ENCODE measurements at places on chromosomes 4 and X.
A peak's percentile ranks its signal among the peaks of the same experiment; 100 is the strongest.

GRCh38 chr4:27764526-27764837 is 903.8 kb downstream of the STIM2 start:
- DNase-seq = no peak

DNA sequence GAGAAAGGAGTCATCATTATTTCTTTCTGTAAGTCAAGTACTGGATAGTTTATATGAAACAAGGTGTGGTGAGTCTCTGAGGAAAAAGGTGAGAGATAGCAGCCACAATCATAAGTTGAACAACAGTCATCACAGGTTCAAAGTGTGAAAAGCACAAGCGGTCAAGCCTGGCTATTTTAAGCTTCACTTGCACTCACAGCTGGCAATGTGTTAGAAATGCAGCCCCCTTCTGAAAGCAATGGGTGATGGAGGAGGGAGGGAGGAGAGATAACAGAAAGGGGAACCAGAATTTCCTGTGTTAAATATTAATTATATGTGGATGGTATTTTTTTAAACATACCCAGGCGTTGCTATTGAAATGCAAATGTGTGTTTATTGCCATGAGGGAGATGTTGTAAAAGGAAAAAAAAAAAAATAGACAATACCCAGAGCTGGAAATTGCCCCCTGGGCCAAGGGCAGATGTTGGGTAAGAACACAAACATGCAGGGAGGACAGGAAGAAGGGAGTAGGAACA is 26.9 kb upstream of the BMP3 start:
- DNase-seq = no peak

DNA sequence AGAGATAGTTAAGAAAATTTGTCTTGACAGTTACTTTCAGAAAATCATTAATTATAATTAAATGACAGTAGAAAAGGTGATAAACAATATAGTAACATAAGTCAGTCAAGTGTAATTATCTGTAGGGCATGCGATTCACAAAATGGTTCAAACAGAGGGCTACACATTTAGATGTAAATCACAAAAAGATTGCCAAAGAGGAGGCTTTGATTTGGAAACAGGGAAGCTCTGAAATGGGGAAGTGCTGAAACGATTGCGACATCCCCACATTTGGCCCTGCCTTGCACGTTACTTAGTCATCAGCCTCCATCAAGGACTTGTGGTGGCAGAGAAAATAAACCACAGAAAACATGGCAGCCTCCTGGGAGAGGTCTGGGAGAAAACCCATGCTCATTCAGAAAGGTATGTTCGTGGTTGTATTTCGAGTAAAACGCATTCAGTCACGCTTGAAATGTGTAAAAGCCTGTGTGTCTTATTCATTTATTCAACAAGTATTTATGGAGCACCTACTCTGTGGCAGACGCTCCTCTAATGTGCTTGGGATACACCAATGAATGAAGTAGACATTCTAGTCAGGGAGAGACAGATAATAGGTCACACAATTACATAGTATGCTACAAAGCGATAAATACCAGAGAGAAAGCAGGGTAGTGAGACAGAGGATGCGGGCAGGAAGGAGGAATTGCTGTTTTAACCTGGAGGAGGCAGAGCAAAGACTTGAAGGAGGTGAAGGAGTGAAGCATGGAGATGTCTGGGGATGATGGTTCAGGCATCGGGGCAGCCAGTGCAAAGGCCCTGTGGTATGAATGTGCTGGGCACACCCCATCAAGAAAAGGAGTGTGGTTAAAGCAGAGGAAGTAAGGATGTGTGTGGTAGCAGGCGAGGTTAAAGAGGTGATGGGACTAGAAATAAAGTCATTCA is 7.8 kb downstream of the RBM47 start:
- DNase-seq = no peak

GRCh38 chrX:356385-357034 is 30.2 kb downstream of the PPP2R3B start:
- no peak for DNase-seq

DNA sequence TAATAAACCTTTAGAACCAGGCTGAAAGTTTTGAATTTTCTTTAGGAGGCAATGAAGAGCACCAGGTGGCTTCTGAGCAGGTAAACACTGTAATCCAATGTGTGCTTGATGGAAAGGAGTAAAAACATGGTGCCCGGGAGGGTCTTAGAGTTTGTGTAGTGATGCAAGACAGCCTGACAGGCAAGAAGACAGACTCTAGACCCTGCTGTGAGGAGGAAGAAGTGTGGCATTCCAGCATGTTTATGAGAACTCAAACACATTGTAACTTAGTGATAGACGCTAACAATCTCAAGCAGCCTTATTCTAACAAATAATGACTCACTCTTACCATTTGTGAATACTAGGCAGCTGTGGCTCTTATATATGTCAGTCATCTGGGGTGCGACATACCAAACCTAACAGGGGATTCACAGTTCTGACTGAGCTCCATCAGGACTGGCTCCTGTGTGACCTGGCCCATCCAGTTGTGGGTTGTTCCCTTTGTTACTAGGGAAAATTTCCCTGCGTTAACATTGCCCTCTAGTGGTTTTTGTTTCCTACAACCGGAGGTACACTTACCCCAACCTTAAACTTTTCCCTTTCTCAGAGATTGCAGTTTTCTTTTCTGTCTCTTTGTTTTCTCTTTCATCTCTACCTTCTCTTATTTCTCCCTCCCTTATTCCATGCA is 53.8 kb downstream of the VSIG4 start:
- peak; percentile 14 for DNase-seq

DNA sequence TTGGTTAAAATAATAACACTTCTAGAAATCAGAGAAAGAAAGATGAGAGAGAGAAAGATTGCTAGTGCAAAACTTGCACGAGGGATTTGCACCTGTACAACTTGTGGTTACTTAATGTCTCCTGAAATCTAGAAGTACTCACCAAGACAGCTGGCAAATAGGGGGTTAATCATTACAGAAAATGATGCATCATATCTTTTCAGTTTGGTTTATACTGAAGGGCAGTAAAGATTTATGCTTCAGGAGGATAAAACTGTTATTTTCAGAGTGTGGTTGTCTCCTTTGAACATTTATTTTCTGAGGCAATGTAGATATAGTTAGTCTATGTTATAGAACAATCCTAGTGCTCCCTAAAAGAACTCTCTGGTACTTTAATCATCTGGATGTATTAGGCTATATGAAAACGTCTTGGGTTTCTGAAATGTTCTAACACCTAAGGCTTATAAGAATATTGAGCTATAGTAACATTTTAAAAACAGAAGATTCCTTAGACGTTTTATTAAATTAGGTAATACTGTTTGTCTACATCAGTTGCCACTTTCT is 13.3 kb downstream of the ATOH1 start:
- DNase-seq = no peak

DNA sequence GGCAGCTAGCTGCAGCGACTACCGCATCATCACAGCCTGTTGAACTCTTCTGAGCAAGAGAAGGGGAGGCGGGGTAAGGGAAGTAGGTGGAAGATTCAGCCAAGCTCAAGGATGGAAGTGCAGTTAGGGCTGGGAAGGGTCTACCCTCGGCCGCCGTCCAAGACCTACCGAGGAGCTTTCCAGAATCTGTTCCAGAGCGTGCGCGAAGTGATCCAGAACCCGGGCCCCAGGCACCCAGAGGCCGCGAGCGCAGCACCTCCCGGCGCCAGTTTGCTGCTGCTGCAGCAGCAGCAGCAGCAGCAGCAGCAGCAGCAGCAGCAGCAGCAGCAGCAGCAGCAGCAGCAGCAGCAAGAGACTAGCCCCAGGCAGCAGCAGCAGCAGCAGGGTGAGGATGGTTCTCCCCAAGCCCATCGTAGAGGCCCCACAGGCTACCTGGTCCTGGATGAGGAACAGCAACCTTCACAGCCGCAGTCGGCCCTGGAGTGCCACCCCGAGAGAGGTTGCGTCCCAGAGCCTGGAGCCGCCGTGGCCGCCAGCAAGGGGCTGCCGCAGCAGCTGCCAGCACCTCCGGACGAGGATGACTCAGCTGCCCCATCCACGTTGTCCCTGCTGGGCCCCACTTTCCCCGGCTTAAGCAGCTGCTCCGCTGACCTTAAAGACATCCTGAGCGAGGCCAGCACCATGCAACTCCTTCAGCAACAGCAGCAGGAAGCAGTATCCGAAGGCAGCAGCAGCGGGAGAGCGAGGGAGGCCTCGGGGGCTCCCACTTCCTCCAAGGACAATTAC is 1.4 kb downstream of the AR start:
- DNase-seq = no peak

DNA sequence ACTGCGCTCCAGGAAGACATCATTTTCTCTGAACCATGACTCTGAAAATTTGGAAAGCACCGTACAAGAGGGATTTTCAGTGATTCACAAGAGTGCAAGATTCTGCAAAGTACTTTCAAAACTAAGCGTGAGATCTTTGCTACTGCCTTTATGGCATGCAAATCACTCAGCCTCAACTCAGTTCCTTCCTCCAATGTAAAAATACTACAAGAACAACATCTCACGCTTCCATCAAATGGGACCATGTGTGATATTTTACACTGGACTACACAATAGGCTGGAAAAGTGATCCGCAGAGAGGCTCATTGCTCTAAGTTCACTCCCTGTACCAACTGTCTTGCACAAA is 674 bp upstream of the IL15 start:
- no peak for DNase-seq

GRCh38 chr4:120266602-120267001 is 200.0 kb upstream of the MAD2L1 start:
- no peak for DNase-seq

DNA sequence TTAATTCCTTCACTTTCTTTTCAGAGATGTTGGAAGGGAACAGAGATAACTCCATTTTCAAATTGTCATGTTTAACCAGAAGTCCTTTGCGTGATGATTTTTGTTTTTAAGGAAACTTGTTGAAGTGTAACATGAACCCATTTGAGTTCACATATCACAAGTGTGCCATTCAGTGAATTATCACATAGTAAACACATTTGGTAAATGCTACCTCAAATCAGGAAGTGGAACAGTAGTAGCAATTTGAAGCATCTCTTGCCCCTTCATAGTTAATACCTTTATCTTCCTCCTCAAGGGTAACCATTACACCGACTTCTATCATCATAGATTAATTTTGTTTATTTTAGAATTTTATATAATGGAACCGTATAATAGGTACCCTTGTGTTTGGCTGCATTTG is 35.8 kb downstream of the KDM6A start:
- no peak for DNase-seq

GRCh38 chrX:41779941-41780340 is 56.0 kb downstream of the GPR82 start:
- no peak for DNase-seq

GRCh38 chr4:148315049-148315448 is 127.2 kb downstream of the NR3C2 start:
- no peak for DNase-seq

GRCh38 chr4:73335679-73336078 is 68.4 kb upstream of the ALB start:
- no peak for DNase-seq

DNA sequence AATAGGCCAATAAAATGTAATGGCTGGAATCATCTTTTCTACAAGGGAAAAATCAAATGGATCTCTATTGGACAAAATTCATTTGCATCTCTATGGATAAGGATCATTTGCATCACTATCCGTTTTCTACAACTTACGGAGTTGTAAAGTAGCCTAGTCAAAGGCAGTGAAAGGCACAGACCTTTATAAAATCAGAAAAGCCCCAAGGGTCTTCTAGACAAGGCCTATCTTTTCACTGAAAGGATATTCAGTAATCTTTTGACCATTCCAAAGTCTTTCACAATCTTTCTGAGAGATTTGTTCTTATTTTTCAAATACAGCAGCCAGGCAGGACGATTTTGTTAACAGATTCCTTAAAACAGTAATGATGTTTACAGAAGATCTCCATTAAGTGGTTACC is 119.5 kb upstream of the JADE1 start:
- DNase-seq = no peak

- no peak for DNase-seq
Measured at GRCh38 chrX:70089604-70090297, 27.5 kb downstream of the OTUD6A start.

- DNase-seq = peak; percentile 55
Measured at GRCh38 chr4:14749910-14750309, 252.4 kb upstream of the CPEB2 start.

DNA sequence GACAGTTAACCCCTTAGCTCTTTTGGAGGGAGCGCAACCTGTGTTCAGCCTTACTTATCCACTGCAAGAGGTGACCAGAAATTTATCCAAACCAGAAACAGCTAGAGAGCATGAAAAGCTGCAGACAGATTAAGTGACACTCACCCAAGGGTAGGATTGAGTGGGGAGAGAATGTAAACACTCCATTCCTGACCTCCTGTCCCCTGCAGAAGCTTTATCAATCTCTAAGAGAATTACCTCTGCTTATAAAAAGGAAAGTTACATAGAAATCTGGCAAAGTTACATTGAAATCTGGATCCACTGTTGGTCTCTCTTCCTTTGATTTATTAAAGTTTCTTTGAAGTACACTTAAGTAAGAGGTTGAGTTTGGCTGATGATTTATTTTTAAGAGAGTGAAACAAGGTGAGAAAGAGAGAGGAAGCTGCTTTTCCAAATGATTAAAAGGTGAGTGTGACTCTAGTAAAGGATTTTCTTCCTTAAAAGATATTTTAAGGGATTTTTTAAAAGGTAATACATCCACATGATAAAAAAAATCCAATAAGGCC is 112.3 kb downstream of the ANAPC4 start:
- no peak for DNase-seq

DNA sequence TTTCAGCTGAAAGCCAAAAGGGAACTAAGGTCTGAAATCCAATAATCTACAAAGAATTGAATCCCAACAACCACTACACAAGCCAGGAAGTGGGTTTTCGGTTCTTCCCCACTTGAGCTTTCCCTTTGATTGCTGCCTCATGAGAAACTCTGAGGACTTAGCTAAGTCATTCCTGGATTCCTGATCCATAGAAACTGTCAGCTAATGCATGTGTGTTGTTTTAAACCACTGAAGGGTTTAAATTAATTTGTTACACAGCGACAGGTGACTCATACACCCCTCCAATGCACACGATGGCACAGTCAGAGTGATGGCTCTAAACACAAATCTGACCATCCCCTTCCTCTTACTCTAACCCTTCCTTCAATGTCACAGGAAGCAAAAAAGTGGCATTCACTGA is 282.9 kb downstream of the RAB28 start:
- no peak for DNase-seq

DNA sequence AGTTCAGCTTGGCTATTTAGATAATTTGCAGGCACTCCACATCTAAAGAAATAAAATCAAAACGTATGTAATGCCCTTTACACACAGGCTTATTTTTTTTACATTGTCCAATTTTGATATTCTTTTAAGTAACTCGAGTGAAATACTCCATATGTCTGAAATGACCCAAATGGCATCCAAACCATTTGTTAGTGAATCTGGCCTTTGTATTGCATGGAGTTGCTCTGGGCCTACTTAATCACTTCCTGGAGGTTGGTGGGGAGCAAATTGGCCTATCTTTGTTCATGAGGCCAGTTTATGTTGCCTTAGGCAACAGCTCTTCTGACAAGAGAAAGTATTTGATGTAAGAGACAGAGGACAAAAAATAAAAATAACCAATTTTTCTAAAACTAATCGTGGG is 47.6 kb upstream of the TMEM131L start:
- DNase-seq = peak; percentile 42

DNA sequence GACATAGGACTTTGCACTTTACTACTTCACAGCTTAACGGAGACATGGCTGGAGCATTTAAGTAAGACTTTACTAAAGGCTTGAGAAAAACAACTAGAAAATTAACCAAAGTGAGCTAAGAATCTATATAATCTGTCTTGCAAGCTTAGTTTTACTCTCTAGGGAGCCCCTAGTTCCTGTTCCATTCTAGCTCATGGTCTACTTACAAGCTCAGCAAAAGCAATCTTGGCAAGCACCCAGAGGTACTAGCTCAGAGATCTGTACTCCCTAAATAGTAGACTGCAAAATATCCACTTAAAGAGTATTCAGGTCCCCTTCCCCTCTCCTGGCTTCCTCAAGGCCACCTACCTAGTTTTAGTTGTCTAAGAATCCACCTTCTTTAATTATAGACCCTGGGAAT is 469.0 kb downstream of the IDS start:
- DNase-seq = no peak
